ENCODE measurements at places on chromosomes 16 and 17.

- no peak for DNase-seq
Observed at GRCh38 chr17:45345554-45346215, 28.9 kb upstream of the MAP3K14 start.

DNA sequence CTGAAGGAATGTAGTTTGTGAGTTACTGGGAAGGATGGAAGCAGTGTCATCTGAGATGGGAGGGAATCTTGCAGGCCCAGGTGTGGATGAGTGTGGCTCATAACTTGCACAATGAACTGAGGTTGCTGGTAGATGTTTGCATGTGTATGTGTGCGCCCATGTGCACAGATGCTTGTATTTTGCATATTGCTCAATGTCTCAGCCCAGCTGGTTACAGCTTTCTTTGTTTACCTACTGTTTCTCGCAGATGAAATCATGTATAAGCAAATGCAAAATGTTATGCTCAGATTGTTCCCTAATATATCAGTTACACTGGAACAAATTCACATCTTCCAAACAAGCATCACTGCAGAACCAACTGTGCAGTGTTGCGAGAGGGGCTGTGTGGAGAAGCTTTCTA, 452.2 kb upstream of the EEF2KMT start:
- no peak for DNase-seq

DNA sequence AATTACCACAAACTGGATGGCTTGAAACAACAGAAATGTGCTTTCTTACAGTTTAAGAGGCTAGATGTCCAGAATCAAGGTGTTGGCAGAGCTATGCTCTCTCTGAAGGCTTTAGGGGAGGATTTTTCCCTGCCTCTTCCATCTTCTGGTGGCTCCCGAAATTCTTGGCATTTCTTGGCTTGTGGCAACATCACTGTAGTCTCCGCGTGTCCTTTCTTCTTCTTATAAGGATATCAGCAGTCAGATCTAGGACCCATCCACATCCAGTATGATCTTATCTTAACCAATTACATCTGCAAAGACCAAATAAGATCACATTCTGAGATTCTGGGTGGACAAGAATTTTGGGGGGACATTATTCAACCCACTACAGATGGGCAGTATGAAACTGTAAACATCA, 119.2 kb upstream of the PMFBP1 start:
- no peak for DNase-seq

DNA sequence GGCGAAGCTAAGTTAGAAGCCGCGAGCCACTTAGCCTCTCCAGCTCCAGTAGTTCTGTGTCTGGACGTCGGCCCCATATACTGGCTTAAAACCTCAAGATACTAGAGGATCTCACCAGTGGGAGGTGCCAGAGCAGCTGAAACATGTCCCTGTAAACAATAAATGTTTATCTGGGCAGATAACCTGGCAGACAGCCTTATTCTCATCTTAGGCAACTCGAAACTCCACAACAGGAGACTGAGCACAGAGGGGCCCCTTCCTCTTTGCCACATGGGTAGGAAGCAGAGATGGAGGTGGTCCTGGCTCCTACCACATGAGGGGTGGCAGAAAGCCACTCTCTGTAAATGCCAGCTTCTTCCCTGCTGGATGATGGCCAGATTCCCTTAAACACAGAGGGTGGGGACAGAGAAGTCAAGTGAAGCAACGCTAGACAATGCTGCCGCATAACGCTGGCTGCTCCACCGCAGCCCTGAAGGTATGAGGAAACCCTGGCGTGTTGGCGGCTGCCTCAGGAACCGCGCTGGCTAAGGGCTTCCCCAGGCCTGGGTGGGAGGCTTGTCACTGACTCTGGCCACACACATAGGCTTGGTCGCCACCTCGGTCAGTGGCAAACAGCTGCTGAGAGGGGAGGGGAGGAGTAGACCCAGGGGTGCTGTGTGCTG, 67.9 kb downstream of the HIC1 start:
- no peak for DNase-seq

DNA sequence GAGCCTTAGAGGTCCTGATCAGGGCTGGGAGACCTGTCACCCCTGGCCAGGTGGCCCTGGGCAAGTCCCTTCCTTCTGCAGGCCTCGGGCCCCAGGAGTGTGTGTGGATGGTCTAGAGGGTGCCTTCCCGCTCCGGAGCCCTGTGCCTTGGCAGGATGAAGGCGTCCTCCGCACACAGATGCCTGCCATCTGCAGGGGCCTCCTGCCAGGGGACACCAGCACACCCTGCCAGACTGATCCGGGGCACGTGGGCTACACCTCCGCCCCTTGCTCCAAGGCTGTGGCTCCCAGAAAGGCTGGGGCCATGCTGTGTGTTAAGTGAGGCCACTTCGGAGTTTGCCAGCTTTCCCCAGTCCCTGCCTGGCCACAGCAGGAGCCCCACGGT, 30.7 kb downstream of the NPTX1 start:
- no peak for DNase-seq

- no peak for DNase-seq
Observed at GRCh38 chr17:29613352-29613837, 9.3 kb downstream of the CORO6 start.

- no peak for DNase-seq
Observed at GRCh38 chr17:47700471-47701449, 6.8 kb downstream of the TBKBP1 start.

- no peak for DNase-seq
Observed at GRCh38 chr17:16243385-16243784, 26.4 kb downstream of the PIGL start.

GRCh38 chr17:45852535-45853297, 8.0 kb downstream of the SPPL2C start:
- peak; percentile 56 for DNase-seq

DNA sequence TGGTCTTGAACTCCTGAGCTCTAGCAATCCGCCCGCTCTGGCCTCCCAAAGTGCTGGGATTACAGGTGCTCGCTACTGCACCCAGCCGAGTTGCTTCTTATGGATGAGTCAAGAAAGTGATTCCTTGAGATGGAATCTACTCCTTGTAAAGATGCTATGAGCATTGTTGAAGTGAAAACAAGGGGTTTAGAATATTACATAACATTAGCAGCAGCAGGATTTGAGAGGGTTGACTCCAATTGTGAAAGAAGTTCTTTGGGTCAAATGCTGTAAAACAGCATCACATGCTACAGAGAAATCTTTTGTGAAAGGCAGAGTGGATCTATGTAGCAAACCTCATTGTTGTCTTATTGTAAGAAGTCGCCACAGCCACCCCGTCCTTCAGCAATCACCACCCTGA, 72.7 kb downstream of the NT5M start:
- no peak for DNase-seq

GRCh38 chr16:70695331-70696070, 9.6 kb upstream of the MTSS2 start:
- DNase-seq = no peak

DNA sequence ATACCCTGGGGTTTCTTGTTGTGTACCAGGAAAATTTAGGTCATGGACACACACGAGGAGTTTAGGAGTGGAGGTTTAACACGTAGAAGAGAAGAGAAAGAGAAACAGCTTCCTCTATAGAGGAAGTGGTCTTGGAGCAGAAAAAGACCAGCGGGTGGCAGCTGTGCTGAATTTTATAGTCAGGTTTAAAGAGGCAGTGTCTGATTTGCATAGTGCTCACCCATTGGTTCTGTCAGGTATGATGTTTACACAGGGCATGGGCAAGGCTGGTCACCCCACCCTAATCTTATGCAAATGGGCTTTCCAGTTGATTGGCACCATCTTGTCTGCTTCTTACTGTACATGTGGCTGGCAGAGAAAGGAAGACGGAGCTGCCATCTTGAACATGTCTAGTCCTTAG, 309.0 kb downstream of the CDH13 start:
- DNase-seq = no peak

GRCh38 chr17:72774236-72774635, 318.3 kb downstream of the SLC39A11 start:
- DNase-seq = no peak

- no peak for DNase-seq
Observed at GRCh38 chr17:50288306-50288705, 14.0 kb downstream of the TMEM92 start.

- DNase-seq = no peak
Observed at GRCh38 chr17:14827396-14827919, 437.7 kb downstream of the PMP22 start.

GRCh38 chr17:55140809-55141208, 124.0 kb upstream of the HLF start:
- no peak for DNase-seq

DNA sequence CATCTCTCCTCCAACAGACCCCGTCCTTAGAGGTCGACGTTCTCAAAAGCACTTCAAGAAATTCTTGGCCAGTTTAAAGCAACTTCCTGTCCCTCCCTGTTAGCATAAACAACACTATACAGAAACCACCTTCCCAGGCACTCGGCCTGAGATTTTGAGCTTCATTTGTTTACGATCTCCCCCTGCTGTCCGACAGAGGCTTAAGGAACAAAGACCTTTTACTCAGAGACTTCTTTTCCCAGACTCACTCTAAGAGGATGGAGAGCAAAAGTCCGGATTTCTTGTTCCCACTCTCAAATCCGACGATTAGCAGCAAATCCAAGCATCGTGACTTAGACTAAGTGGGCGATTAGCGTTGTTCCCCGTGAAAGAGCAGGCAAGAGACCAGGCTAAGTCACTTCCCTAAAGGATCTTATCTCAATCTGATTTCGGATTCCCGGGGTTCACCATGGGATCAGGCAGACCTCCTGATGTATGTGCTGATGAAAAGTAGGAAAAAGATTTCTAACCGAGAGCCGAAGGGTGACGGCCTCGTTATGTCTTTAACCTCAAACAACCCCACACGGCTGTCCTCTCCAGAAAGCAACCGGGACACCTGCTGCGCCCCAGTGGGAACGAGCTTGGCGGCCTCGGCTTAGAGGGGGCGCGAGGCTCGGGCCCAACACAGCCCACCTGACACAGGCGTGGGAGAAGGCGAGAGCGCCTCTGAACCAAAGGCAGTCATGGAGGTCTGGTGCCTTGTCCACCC, 598 bp downstream of the INPP5K start:
- peak; percentile 83 for DNase-seq

DNA sequence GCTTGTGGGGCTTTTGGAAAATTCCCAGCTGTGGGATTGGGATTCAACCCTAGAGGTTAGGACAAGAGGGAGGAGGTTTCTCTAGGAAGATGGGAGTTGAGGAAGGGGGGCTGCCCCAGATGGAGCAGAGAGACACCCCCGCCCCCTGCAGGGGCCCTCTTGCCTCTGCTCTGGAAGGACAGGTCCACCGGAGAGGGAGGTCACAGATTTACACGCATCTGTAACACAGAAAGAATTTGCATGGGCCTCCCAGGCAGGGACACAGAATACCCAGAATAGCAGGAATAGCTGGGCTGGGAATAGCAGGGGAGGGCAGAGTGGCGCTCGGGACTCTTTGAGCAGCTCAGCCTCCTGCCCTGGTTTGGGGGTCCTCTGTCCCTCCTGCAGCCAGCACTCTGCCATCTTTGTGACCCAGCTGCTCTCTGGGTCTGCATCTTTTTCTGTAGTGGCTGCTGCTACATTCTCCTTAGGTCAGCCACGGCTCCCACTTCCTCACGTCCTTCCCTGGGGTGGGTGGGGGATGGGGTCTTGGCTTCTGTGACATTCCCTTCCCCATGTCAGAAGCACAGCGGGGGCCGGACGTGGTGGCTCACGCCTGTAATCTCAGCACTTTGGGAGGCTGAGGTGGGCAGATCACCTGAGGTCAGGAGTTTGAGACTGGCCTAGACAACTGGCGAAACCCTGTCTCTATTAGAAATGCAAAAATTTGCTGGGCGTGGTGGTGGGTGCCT, 33.9 kb upstream of the PLLP start:
- DNase-seq = no peak

- DNase-seq = no peak
Observed at GRCh38 chr17:4444782-4445473, 11.2 kb downstream of the SPNS3 start.

GRCh38 chr17:57641761-57642160, 103.3 kb downstream of the CCDC182 start:
- DNase-seq = no peak

GRCh38 chr16:14302399-14303181, 231.5 kb downstream of the MRTFB start:
- DNase-seq = no peak

DNA sequence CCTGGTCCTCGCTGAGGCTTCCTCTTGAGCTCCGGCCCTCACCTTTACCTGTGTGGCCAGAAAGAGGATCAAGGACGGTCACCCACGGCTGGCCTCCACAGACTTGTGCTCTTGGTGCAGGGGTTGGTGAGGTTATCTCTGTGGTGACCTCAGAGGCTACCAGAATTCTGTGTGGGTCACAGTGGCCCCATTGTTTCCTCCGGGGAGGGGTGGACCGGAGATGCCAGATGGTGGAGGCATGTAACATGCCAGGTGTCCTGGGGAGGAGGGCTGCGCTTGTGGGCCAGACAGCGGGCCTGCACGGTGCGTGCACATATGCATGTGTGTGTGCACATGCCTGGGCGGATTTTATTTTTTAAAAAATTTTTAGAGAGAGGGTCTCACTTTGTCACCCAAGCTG, 6.3 kb downstream of the SGCA start:
- DNase-seq = no peak

GRCh38 chr17:64216338-64217248, 46.5 kb downstream of the TEX2 start:
- no peak for DNase-seq

GRCh38 chr17:41082626-41083025, 1.3 kb upstream of the KRTAP4-7 start:
- DNase-seq = peak; percentile 30

DNA sequence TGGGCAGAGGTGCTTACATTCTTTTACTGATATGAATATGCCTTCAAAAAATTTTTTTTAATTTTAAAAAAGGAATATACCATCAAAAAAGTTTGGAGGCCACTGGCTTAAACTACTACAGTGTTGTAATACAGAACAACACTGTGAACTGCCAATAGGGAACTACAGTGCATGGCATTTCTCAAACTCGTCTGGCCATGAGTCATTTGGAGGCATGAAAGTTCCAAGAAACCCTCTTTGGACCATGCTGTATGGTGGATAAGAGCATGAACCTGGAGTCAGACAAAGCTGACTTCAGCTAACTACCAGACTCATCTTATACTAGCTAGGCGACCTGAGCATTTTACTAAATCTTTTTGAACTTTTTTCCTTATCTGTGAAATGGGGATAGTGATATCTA, 9.2 kb upstream of the NF1 start:
- no peak for DNase-seq

DNA sequence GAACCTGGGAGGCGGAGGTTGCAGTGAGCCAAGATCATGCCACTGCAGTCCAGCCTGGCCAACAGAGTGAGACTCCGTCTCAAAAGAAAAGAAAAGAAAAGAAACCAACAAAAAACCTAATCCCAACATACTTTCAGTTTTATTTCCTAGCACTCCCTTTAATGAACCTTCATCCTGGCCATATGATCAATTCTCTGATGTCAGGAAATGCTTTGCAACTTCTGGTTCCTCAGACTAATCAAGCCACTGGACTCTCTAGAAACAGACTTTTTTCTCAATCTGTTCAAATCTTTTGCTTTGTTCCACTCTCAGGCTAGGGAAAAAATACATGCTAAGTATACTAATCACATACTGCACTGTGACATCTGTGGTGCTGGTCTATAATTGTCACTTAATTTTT, 13.4 kb upstream of the PSMC3IP start:
- no peak for DNase-seq

DNA sequence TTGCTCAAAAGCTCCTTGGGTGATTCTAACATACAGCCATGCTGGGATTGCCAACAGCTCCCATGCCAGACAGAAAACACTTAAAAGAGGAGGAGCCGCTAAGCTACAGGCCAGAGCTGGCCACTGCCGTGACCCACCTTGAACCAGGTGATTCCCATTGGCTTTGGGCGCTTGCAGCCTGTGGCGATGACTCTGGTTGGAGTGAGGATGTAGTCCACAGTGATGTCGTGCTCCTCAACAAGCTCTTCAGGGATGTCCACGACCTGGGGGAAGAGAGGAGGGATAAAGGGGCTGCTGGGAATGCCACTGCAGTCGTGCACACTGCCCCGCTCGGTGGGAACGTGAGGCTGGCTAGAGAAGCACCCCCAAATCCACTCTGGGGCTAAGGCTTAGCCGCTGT, 13.5 kb downstream of the MTHFSD start:
- no peak for DNase-seq

All from RWPE1 (cell line).